ENCODE measurements at places on chromosomes 4 and X.

DNA sequence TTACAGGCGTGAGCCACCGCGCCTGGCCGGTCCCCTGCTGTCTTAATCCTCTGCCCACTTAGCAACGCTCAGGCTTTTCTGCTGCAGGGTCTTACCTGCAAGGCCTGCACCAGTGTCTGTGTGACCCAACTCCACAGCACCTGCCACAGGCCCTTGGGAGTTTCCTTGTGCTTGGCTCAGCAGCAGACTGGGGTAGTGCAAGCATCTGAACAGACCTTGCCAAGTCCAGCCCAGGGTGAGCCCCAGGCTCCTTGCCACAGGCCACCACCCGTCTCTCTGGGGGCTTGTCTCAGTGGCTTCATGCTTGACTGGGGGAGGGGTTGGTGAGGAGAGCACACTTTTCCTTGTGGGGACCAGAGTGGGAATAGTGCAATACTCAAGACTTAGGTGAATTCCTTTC lies 87.0 kb downstream of the FAM193A start:
- no peak for DNase-seq

GRCh38 chr4:31365006-31365690 lies 645.0 kb downstream of the PCDH7 start:
- no peak for DNase-seq

DNA sequence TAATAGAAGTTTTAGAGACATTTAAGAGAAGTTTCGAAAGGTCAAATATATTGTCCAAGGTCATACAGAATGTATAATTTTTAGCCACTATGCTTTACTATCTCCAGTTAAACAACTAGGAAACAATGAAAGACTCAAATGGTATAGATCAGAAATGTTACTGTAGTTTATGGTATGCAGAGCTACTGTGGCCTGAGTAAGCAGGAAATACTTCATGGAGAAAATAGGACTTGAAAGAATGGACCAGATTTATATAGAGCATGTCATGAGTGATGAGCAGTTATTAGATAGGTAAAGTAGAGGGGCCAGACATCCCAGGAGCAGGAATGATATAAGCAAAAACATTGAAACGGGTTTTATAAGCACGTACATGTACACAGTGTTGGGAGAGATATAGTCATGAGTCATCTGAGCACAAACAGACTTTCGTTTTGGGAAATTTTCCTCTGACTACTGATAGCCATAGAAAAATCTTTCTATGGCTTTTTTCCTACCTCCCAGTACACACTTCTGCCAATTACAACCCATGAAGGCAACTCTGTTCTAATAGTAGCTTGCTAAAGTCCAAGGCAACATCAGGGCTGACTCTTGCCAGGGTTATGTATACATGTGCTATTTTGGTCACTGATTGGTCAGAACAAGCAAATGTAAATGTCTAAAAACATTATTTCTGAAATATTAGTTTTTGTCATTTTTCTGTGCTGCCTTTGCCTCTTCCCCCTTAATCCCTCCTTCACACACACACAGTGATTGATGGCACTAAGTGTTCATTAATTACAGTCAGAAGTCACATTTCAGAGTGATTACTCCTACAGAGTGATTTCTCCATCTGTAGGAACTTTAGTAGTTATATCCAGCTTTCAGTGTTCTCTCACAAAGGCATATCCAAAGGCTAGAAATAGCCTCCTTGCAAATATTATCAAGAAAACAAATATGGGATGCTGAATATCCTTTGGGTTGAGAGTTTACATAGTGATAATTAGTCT lies 198.7 kb downstream of the ENOX2 start:
- DNase-seq = no peak

- no peak for DNase-seq
These were observed 30.6 kb upstream of the CCKAR start for GRCh38 chr4:26520728-26521450.

DNA sequence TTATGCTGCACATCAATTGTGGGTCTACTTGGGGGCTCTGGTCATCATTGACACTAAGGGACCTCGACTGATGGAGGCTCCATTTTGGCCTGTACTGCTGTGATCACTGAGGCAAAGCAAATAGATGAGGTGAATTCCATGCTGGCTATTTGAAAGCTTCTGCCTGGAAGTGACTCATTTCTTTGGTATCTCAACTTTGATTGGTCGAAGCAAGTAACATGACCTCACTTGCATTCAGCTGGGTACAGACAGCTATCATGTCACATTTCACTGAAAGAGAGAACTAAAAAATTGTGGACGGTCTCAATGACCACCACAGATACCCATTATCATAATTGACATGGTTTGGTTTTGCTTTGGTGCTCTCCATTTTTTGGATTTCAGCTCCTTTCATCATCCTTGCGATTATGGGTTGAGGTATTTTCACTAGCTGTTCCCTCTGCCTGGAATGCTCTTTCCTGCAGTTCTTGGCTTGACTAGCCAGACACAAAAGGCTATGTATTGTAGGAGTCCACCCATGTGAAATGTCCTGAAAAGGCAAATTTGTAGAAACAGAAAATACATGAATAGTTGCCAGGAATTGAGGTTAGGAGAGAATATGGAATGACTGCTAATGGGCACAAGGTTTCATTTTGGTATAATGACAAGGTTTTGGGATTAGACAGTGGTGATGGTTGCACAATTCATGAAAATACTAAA lies 369.2 kb upstream of the LCORL start:
- DNase-seq = no peak

DNA sequence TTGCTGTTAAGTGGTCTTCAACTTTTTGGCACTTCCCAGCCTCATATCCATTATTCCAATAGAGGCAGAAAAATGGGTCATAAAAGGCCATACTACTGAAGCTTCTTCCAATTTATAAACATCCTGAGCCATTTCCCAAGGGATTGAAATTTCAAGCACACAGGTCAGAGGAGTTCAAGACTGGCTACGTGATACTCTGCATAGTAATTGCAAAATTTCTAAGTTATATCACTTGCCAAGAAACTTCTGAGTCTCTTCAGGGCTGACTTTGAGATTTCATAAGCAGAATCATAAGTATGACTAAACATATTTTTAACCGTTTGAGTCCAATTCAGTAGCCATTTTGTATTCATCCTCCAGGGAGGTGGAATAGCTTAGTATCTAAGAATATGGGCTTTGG lies 75.6 kb upstream of the RXFP1 start:
- no peak for DNase-seq

DNA sequence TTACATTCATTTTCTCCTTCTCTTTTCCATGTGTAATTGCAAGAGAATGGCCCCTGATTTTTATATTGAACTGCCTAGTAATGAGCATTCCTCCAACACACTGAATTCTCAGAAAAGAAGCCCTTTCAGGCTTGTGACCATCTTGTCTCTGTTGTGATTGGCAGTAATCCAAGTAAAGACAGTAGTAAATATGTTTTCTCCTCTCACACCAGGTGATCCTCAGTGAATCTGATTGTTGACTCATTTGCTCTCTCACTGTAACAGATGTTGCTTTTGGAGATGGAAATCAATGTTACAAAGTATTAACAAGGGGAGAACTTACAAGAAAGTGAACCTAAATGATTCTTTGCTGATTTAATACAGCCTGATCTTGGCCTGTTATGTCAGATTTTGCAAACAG lies 271.0 kb downstream of the AFF2 start:
- DNase-seq = no peak

- DNase-seq = no peak
These were observed 321.4 kb upstream of the INTU start for GRCh38 chr4:127311371-127311770.

DNA sequence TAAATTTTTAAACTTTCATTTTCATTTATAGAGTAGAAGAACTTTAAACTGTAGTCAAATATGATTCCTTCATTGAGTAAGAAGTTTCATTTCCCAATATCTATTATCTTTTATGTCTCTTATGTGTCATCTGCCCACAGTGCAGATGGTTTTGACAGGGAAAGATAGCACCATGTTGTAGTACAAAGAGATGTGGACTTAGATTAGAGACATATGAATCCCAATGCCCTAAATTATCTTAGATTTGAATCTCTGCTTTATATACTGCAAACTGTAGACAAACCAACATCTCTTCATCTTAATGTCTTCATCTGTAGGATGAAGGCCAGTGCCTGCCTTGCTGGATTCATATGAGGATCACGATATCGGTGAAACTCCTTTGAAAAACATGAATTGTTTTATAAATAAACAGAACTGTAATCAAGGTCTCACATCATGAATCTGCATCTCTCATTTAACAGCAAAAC lies 217.5 kb downstream of the BANK1 start:
- no peak for DNase-seq

DNA sequence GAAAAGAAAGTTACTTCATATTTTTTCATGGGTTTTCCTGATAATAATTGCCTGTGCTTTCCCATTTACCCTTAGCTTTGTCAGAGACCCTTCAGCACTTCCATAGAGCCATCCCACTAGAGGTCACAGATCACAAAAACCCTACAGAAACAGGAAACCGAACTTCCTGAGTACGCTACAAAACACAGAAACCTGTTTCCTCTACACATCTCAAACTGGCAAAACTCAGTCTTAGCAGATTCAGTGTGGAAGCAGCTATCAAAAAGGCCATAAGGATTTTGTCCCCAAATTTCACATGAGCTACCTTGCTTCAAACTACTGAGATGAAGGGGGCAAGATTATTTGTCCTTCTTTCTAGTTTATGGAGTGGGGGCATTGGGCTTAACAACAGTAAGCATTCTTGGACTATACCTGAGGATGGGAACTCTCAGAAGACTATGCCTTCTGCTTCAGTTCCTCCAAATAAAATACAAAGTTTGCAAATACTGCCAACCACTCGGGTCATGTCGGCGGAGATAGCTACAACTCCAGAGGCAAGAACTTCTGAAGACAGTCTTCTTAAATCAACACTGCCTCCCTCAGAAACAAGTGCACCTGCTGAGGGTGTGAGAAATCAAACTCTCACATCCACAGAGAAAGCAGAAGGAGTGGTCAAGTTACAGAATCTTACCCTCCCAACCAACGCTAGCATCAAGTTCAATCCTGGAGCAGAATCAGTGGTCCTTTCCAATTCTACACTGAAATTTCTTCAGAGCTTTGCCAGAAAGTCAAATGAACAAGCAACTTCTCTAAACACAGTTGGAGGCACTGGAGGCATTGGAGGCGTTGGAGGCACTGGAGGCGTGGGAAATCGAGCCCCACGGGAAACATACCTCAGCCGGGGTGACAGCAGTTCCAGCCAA lies at the start of gene MMRN1:
MMRN1 (plus strand) TSS at position 206 of the 902 bp plus-strand sequence; CDS start at position 324, 118 bp downstream.
- DNase-seq = no peak

DNA sequence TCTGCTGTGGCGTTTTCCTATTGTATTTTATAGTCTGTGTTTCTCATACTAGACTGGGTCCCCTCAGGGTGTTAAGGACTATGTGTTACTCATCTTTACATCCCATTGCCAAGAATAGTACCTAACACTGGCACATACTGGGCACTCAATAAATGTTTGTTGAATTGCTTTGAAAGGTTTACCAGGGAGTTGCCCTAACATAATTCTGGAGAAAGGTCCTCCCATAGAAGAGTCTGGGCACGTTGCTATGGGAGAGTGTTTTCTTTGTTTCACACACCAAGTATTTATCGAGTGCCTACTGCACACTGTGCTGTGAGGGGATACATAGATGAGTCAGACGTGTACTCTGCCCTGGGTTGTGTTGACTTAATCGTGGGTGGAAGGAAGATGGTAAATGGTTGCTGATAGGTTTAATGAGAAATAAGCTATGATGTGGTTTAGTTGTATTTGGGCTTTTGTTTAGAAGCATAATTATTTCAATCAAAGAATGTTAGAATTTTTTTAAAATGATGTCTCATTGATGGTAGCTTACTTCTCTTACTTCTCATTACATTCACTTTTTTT lies 42.9 kb downstream of the AFF1 start:
- no peak for DNase-seq

- DNase-seq = no peak
These were observed 612.7 kb downstream of the KCTD8 start for GRCh38 chr4:43835869-43836268.

DNA sequence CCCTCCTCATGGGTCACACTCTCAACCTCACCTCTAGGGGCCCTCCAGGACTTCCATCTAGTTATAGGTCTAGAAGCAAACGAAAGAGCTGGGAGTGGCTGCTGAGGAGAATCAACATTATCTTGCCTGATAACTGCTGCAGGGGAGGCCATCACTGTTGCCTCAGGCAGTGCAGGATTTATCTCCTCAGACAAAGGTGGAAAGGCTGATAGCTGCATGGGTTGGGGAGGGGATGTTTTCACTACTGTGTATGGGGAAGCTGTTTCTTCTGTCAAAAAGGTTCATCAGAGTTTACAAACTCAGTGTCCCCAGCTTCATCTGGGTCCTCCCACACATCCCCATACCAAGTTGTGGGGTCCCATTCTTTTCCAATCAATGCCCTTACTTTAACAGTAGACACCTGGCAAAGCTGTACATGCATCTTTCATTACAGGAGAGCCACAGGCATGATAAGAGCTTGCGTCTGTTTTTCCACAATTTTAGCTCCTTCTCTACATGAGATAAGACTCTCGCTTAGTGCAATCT lies 17.6 kb upstream of the PRDM8 start:
- no peak for DNase-seq

GRCh38 chr4:40630335-40631021 lies 814 bp upstream of the RBM47 start:
- peak; percentile 57 for DNase-seq

GRCh38 chrX:111869639-111870034 lies 6.3 kb upstream of the TRPC5OS start:
- no peak for DNase-seq

DNA sequence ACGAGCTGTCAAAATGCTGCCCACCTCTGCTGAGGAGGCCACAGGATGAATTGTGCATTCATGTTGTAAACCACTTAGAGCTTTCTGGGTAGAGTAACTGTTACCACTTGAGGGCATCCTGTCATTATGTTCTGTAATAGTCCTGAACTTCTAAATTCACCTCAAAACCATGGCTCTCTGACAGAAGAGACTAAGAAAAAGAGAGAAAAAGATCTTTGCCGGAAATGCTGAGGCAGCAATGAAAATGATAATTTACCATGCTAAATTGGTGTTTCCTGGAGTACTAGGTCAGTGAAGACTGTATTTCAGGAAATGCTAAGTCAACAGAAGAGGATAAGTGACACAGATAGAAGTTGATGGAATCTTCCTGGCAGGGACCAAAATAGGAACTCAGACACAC lies 942.3 kb upstream of the SLIT2 start:
- DNase-seq = no peak

DNA sequence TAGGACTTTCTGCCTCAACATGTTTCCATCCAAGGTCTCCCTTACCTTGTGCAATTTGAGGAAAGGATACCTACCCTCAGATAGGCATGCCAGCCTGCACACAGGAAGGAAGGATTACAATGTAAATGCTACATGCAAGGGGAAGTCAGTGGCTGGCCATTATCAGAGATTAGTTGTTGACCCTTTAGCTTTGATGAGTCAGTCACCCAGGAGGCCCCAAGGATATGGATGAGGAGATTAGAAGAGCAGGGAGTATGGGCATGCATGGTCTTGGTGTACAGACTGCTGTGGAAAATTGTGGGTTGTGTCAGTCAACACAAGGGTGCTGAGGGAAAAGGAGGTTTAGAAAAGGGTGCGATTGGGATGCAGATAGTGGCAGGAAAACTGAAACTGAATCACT lies 92.0 kb downstream of the GUCY2F start:
- no peak for DNase-seq

GRCh38 chr4:2296631-2297601 lies 35.0 kb upstream of the MXD4 start:
- DNase-seq = no peak

- no peak for DNase-seq
These were observed 14.5 kb upstream of the DKK2 start for GRCh38 chr4:107050525-107051135.

GRCh38 chrX:86047174-86047935 lies at the start of gene CHM:
TSS of gene CHM (minus strand) at chrX:86047558. CDS start at chrX:86047532, 26 bp downstream.
- DNase-seq = peak; percentile 69
